HFFc6 (cell line): ENCODE measurements at places on chromosomes 3 and 15. TPM values are rescaled to one million over a fixed set of nuclear protein-coding genes. Genes with fewer than 3 reads are reported as not detected.
A peak's percentile ranks its signal among the peaks of the same experiment; 100 is the strongest.

GRCh38 chr3:170179432-170179831 is 2.1 kb downstream of the PHC3 start:
- no peak for DNase-seq

DNA sequence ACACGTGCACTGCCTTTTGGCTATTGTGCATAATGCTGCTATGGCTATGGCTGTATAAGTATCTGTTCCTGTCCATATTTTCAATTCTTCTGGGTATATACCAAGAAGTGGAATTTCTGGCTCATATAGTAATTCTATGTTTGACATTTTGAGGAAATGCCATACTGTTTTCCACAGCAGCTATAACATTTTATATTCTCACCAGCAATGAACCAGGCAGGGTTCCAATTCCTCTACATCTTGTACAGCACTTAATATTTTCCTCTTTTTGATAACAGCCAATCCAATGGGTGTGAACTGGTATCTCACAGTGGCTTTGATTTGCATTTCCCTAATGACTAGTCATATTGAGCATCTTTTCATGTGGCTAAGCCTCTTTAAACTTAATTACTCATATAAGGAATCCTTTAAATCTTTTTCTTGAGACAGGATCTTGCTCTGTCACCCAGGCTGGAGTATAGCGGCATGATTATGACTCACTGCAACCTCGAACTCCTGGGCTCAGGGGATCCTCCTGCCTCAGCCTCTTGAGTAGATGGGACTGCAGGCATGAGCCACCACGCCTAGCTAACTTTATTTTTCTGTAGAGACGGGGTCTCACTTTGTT is 38.1 kb upstream of the IGDCC4 start:
- DNase-seq: peak; percentile 31

- DNase-seq: no peak
These were observed 40.0 kb upstream of the SAMMSON start for GRCh38 chr3:69959581-69959980.

DNA sequence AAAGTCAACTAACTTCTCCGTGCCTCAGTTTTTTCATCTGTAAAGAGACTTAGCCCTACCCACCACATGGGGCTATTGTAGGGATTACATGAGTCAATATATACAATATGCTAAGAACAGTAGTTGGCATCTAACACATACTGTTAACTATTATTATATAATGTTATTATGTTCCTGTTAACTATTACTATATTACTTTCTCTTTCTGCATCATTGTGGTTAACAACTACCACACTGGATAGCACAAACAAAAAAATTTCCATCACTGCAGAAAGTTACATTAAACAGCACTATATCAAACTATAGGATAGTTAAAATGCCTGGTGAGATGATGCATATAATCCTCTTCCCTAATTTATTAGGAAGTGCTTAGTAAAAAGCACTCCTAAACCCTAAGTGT is 23.7 kb downstream of the STAG1 start:
- DNase-seq: no peak

DNA sequence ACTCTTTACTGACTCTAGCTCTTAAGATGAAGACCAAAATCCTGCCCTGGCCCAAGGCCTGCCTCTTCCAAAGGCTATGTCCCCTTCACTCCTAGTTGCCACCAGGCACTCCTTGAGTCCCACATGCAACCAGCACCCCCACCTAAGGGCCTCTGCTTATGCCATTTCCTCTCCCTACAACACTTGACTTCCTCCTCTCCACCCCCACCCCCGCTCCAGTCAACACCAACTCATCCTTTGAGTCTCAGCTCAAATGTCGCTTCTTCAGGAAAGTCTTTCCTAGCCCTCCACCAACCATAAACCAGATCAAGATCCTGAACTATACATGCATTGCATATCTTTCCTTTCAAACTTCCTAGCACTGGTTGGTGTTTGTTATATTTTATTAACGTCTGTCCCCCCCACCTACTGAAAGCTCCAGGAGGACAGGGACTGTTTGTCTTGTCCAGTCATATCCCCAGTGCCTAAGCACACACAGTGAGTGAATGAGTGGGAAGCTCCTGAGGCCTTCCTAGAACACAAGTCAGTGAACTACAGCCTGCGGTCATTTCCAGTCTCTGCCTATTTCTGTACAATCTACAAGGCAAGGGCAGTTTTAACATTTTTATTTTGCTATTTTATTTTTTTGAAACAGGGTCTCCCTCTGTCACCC is 7.3 kb downstream of the TBC1D2B start:
- no peak for DNase-seq

DNA sequence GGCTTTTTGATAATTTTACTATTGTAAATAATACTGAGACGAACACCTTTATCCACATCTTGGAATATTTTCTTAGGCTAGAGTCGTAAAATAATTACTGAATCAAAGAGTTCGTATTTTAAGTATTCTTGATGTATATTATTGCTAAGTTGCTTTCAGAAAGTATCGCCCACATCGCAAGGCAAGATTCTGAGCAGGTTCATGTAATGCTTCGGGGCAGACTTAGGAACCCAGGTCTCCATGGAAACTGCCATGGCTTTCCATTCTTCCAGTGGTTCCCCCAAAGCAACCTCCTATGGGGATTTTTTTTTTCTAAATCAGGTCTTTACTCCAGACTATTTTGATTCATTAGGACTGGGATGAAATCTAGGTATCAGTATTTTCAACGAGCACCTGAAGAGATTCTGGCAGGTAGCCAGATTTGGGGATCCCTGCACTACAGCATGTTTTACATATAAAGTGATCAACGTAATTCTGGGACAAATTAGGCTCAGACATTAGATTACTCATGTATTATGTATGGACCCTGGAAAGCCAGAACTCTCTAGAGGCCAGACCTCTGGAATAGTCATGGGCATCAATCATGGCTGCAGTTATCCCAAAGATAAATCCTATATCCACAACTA is 86.5 kb downstream of the B3GNT5 start:
- no peak for DNase-seq

GRCh38 chr15:72160696-72161245 is 36.8 kb downstream of the GRAMD2A start:
- no peak for DNase-seq

DNA sequence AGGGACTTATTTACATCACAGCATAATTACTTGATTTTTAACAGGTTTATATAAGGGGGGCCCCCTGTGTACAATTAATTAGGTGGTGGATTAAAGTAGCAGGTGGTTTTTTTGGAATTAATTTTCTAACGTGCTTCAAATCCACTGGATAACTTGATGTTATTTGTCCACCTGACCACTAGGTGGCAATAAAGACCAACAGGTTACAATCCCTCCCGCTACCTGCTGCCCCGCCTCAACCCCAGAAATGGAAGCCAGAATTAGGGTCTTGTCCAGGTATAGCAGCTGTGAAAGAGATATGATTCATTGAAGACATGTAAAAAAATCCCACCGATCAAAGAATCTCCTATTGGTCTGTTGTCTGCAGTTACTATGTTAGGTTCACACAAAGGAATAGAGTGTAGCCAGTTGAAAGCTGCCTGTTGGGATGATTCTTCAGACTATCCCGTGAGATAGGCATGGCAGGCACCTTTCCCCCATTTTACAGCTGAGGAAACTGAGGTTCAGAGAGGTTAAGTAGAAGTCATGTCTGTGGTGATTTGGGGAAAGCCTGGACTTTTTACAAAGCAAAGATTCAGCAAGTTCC is 44.0 kb downstream of the MFSD1 start:
- DNase-seq: no peak

- DNase-seq: no peak
These were observed 52.8 kb upstream of the C3orf49 start for GRCh38 chr3:63766261-63766660.

DNA sequence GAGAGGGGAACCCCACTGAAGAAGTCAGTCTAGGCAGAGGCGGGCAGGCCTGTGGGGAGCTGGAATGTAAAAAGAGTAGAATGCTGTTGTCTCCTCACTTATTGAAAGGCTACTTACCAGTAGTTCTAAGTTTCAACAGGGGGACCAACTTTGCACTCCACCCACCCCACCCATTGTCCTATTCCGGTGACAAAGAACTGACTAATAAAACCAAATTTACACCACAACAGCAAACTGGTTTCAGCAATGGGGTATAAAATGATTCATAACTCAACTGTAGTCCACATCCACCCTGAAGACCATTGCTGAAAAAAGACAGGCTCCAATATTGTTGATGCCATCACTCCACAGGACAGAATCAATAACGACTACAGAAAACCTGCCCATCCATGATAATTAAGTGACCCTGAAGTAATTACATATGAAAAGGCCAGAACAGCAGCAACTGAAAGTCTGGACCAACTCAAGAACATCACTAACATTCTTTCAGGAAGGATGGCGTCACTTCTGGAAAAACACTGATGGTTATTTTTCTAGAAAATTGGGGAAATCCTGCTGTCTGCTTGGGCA is 80.2 kb downstream of the ABI3BP start:
- DNase-seq: no peak

- no peak for DNase-seq
These were observed 940 bp downstream of the BOC start for GRCh38 chr3:113212150-113212843.

DNA sequence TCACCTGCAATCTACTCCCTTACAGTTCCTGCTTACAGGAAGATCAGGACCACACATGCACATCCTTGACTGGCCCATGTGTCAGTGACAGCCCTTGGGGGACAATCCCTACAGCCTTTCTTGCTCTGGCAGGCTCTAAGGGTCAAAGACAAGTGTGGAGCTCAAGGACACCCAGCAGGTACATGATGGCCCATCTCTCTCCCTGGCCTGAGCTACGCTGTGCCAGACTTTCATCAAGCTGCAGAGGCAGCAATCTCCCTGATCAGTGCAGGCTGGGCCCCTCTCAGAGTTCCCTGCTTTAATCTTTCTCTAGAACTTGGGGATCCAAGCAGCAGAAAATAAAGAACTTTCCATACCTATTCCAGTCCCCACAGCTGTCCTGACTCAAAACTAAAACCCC is 2.6 kb downstream of the SEMA7A start:
- DNase-seq: no peak

GRCh38 chr15:91895051-91895450 is 41.5 kb downstream of the SLCO3A1 start:
- no peak for DNase-seq

- no peak for DNase-seq
These were observed 37.8 kb upstream of the CSPG4 start for GRCh38 chr15:75750261-75751050.

DNA sequence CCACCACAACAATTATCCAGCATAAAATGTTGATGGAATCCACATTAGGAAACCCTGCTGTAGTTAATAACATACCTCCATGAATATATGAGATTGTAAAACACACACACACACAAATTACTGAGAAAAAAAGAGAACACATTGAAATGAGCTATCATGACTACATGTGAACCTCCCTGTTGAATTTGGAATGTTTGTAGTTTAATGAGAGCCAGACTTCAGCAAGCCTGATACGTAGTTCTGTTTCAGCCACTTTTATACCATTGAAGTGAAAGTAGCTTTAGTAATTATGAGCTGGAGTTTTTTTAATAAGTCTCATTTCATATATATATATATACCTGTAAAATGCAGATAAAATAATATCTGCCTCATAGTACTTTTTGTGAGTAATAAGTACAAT is 1146.4 kb downstream of the NAALADL2 start:
- no peak for DNase-seq

- peak; percentile 32 for DNase-seq
These were observed 30.2 kb downstream of the ZNF710 start for GRCh38 chr15:90031231-90031791.

GRCh38 chr3:171320750-171321558 is 139.3 kb downstream of the TNIK start:
- no peak for DNase-seq

- DNase-seq: no peak
These were observed 318.0 kb downstream of the GBE1 start for GRCh38 chr3:81443457-81443782.

DNA sequence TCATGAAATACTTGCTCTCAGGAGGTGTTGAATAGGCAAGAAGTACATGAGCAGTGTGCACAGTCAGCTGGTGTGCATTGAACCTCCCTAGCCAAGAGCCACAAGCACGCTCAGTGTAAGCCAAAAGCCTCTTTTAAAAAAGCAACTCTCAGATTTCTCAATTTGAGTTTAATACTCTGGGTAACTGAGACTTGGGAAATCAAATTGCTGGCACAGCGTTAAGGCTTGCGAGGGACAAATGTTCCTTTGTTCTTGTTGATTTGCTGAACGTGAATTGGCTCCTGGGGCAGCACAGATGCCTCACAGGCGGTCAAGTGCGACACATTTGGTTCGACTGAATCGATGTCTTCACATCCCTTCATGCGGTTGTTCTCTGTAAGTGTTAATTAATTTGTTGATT is at the start of gene FAM240A:
Gene FAM240A (plus strand): TSS at position 202 of the 400 bp plus-strand sequence. CDS start 159 bp downstream, at position 361.
- no peak for DNase-seq

GRCh38 chr3:186414735-186415419 is 52.8 kb upstream of the DGKG start:
- peak; percentile 94 for DNase-seq

GRCh38 chr3:42780892-42781700 is 8.0 kb upstream of the CCDC13 start:
- DNase-seq: peak; percentile 70

- DNase-seq: no peak
These were observed 91.1 kb downstream of the ASB7 start for GRCh38 chr15:100693451-100693850.

DNA sequence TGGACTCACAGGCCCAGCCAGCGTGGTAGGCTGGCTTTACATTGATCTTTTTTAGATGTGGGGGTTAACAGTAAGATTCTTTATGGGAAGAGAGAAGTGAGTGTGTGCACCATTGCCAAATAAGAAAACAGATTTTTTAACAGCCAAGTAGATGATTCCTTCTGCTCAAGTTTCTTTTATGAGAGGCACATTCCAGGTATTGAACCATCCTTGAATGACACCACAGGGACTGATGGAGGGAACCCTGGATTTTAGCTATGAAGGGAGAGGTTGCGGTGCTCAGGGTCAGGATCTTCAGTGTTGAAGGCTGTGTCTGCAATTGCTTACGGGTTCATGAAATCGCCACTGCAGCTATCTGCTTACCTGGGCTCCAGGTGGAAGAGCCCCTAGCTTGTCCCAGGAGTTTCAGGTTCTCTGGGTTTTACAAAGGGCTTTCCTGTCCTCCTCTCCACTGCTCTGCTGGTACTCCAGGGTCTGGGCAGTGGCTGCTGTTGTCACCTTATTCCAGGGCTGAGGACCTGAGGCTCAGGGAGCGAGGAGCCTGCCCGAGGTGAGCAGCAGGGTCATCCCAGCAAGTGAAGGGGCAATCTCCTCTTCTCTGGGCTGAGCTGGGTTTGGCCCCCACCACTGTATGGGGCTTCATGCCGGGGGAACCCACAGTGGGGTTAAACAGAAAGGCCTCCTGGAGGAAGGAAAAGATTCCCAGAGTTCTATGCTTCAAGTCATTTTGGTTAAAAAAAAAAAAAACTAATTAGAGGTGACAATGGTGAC is 53.4 kb downstream of the SMAD6 start:
- no peak for DNase-seq

GRCh38 chr3:39065197-39065596 is 13.4 kb downstream of the WDR48 start:
- peak; percentile 46 for DNase-seq

NRG4 gene
- total RNA-seq: not detected in 2 replicates

DPH6 gene
- total RNA-seq: 8.9 to 15.5 TPM (median 10.7 TPM) in 3 replicates

DUOXA2 gene
- total RNA-seq: not detected in 3 replicates

C3orf22 gene
- not detected in 3 replicates for total RNA-seq

DOCK3 gene
- total RNA-seq: 0.12 to 0.23 TPM (median 0.23 TPM) in 3 replicates

XCR1 gene
- total RNA-seq: not detected in 2 replicates

LDHAL6B gene
- not detected in 3 replicates for total RNA-seq

TAGLN3 gene
- total RNA-seq: 0.59 TPM in 1 of 3 replicates, not detected in the others

RETNLB gene
- total RNA-seq: not detected in 3 replicates

ADCY5 gene
- total RNA-seq: 0.09 and 0.18 TPM in 2 replicates

XIRP1 gene
- total RNA-seq: 0.05 TPM in 1 of 2 replicates, not detected in the other
